ENCODE measurements at places on chromosomes 7 and 10.
A peak's percentile ranks its signal among the peaks of the same experiment; 100 is the strongest.

DNA sequence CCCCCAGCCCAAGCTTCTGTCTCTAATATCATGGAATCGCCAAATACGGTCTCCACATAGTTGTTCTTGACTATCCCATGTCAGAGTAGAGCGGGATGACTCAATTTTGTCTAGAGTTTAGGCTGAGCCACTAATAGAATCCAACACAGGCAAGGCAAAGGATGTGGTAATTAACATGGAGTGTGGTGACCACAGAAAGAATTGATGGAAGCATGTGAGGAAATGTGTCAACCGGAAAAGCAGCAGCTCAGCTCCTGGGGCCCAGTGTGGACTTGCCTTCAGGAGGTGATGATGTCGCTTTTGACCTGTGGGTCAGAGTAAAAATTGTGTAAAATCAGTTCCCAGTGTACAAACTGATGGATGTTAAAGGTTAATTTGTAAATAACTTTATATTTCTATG lies 139.3 kb upstream of the KLF6 start:
- peak; percentile 10 for DNase-seq

- DNase-seq: no peak
Observed at GRCh38 chr10:60377955-60378354, 11.7 kb downstream of the ANK3 start.

DNA sequence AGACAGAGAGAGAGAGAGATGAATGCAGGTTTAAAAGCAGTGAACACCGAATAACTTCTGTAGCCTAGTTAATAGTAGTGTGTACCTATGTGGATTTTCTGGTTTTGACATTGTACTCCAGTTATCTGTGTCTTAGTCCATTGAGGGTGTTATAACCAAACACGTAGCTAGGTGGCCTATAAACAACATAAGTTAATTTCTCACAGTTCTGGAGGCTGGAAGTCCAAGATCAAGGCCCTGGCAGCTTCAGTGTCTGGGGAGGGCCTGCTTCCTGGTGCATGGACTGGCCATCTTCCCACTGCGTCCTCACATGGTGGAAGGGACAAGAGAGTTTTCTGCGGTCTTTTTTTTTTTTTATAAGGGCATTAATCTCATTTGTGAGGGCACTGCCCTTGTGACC lies 23.5 kb downstream of the AOC1 start:
- DNase-seq: no peak

GRCh38 chr10:87841186-87841585 lies 22.1 kb downstream of the KLLN start:
- DNase-seq: no peak

GRCh38 chr7:36896956-36897590 lies 172.8 kb upstream of the AOAH start:
- no peak for DNase-seq

DNA sequence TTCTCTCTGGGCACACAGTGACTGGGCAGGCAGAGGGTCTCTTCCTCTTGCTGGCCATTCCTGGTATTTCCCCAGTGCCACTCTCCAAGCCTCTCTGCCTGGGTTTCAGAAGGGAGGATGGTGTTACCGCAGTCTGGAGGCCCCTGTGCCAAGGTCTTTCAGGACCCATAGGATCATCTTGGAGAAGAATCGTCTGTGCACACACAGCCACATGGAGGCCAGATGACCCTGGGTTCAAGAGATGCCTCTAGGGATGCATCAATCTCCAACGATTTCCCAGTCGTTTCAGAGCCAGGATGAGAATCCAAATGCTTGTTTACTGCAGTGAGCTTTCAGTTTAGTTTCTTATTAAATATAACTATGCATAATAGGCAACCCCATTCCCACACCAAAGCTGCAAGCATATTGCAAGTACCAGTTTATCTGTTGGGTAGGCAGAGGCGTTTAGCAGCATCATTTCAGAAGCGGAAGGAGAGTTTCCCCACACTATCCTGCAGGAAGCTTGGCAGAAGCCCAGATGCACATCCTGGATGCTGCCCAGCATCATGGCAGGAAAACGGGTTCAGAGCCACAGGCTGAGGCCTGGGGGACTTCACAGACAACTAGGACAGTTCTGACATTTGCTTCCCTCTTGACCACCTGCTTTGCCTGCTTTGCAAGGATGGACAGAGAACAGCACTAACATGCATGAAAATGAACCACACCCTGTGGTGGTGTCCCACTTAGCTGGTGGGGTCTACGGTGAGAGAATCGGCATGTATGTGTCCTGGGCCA lies 134.7 kb upstream of the FAM20C start:
- no peak for DNase-seq

- DNase-seq: no peak
Observed at GRCh38 chr7:21603462-21603861, 60.6 kb downstream of the DNAH11 start.

GRCh38 chr10:29202386-29202940 lies 86.4 kb upstream of the LYZL1 start:
- DNase-seq: no peak

- DNase-seq: no peak
Observed at GRCh38 chr10:124347956-124348355, 70.8 kb downstream of the OAT start.

DNA sequence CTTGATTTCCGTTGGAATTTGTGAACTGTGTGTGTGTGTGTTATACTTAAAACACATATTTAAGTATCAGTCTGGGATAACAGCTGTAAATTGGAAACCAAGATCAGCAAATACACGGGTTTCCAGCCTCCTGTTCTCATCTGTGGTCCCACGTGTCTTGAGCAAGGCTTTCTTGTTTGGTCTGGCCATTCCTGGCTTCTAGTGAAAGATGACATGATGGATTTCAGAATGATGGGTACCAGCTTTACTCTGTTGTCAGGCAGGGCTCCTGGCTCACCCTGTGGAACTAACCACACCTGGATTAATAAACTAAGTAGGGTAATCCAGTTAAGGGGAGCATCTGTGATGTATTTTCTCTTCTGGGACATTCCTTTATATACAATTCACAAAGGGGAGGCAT lies 346.2 kb upstream of the AOAH start:
- no peak for DNase-seq

GRCh38 chr10:86347856-86348255 lies 18.7 kb downstream of the GRID1 start:
- DNase-seq: no peak

DNA sequence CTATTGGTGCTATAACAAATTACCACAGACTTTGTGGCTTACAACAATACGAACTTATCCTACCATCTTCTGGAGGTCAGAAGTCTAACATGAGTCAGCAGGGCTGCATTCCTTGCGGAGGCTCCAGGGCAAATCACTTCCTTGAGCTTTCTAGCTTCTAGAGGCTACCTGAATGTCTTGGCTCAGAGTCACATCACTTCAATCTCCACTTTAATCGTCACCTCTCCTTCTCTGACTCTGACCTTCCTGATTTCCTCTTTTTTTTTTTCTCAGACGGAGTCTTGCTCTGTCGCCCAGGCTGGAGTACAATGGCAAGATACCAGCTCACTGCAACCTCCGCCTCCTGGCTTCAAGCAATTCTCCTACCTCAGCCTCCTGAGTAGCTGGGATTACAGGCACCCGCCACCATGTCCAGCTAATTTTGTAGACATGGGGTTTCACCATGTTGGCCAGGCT lies 44.6 kb upstream of the ANAPC16 start:
- peak; percentile 100 for DNase-seq

GRCh38 chr10:26408858-26409494 lies 29.2 kb upstream of the APBB1IP start:
- no peak for DNase-seq

- DNase-seq: peak; percentile 80
Observed at GRCh38 chr7:134513169-134513752, 14.1 kb upstream of the AKR1B10 start.

DNA sequence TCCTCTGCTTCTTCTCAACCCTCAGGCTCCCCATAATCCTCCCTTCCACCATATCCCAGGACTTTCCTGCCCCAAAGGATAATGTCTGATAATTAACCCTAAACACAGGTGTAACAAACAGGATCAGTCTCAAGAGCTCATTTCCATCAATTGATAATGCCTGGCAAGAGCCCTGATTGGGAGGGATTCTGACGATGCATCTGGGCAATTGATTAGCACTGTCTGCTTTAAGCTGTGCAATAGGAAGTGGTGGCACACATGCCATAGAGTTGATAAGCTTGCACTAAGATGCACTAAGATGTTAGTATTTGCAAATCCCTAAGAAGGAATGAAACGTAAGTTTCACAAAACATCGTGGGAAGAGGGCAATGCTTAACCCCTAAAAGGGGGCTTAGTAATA lies 27.4 kb upstream of the EGR2 start:
- DNase-seq: no peak

- no peak for DNase-seq
Observed at GRCh38 chr7:124907490-124907889, 22.1 kb downstream of the POT1 start.

GRCh38 chr7:108211382-108212201 lies 81.4 kb upstream of the LAMB4 start:
- DNase-seq: peak; percentile 68

DNA sequence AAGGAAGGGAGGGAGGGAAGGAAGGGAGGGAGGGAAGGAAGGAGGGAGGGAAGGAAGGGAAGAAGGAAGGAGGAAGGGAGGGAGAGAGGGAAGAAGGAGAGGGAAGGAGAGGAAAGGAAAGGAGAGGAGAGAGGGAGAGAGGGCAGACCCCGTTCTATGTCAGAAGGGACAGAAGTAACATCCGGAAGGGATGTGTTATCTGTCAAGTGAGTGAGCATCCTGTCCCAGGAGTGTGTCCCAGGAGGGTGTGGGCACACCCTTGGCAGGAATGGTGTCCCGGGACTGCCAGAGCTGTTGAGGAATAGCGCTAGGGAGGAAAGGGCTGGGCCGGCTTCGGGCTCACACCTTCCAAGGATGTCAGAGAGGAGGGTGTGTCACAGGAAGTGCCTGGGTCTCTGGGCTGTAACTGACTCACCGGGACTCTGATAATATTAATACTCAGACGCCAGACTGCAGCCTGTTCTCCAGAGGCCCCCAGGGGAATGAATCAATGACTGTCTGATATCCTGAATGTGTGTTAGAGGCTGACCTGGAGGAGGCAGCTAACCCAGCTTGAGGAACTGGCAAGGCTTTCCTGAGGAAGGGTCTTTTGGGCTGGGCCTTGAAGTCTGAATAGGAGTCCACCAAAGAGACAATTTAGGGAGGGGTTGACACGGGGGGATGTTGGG lies 125.6 kb upstream of the TNRC18 start:
- DNase-seq: peak; percentile 90

DNA sequence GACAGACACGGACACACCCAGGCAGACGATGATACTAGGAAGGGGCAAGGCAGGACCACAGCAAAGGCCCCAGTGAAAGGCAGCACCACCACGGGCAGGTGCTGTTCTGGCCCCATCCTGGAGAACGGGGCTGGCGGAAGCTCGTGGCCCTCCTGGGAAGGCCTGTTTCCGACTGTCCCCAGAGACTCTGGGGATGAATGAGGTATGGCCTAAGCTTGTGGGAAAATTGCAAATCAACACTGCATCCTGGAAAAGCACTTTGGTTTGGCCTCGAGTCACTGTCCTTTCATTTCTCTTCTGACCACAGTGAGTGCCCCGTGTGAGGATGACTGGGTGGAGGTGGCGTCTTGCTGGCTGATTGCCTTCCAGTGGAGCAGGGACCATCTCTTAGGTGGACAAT lies 81.6 kb upstream of the ANLN start:
- DNase-seq: no peak

GRCh38 chr10:84844461-84844860 lies 516.1 kb downstream of the CCSER2 start:
- DNase-seq: no peak

DNA sequence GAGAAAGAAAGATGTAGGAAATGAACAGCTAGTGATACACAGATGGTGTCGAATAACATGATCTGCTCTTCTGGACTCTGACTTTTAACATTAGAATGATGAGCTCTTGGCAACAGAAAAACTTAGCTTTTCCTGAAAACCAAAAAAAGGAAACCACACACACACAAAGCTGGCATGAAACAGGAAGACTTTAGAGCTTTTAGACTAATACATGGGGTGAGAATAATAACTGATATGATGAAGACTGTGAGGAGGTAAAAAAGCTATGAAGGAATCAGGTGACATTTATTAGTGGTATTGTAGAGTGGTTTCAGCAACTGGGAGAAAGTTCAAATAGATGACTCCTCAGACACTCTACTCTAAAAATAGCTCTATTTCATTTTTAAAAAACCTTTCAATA lies 491.9 kb downstream of the PARD3 start:
- no peak for DNase-seq

- DNase-seq: no peak
Observed at GRCh38 chr7:418636-419280, 100.9 kb downstream of the PDGFA start.

GRCh38 chr7:105389088-105389650 lies 448 bp upstream of the SRPK2 start:
- DNase-seq: peak; percentile 68

- no peak for DNase-seq
Observed at GRCh38 chr10:35224045-35224740, 97.5 kb downstream of the CREM start.

DNA sequence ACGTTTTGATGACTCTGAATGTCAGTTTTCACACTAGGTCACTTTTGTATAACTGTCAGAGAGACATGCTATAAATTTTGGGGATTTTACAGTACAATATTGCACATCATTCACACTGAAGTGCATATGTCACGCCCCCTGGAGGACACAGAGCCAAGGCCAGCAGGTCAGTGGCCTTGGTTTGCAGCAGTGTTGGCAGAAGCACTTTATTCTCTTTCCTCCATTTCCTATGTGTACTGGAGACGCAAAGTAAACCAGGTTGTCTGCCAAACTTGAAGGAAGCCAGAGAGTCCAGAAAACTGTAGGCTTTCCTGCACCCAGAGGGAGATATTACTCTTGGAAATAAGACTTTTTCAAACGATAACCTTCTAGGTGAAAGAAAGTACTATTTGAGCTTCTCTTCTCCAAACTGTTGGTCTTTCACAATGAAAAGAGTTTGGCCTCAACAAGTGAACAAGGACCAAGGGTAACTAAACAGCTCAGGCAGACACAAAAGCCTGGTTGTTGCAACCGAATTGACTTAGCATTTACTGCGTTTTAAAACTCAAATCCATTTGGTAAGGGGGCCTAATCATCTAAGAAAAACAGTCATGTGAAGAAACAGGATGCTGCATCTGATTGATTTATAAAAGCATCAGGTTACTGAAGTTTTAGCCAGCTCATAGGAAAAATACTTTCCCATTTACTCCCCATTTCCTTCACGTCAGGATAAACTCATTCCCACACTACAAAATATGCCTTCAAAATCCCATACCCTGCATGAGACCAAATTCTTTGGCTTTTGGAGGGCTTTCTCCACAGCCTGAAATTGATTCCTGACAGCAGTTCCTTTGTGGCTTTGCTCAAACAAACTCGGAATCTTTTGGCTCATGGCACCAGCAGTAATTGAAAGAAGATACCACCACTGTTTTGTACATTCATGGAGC lies 83.0 kb upstream of the SEC61G start:
- DNase-seq: peak; percentile 48

DNA sequence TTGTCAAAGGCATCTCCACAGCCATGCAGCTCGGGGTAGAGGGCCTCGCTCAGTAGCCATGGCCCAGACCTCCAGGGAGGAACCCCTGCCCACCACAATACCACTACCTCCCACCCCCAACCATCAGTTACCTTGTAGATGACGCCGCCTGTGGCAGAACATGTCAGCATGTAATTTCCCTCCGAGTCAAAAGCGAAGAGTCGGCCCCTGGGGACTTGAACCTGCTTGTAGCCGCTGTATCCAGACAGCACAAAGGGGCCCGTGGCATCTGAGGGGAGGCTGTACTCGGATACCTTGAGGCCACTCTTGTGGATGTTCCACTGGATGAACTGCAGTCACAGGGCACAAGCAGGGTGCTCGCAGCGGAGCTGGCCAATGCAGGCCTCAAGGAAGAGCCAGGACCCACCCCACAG lies 16.3 kb upstream of the CYREN start:
- no peak for DNase-seq
